ENCODE measurements at places on chromosomes 16 and 17.

GRCh38 chr16:57147381-57148221 lies 38.2 kb downstream of the PSME3IP1 start:
- no peaks in the 10 kb centered on the region for H3K36me3 ChIP-seq
- no peak for DNase-seq
- no peak overlapping the region for H3K4me3 ChIP-seq
- H3K27me3 ChIP-seq = no peaks in the 10 kb centered on the region
- peaks cover 56% of the 10 kb centered on the region for H3K4me1 ChIP-seq

DNA sequence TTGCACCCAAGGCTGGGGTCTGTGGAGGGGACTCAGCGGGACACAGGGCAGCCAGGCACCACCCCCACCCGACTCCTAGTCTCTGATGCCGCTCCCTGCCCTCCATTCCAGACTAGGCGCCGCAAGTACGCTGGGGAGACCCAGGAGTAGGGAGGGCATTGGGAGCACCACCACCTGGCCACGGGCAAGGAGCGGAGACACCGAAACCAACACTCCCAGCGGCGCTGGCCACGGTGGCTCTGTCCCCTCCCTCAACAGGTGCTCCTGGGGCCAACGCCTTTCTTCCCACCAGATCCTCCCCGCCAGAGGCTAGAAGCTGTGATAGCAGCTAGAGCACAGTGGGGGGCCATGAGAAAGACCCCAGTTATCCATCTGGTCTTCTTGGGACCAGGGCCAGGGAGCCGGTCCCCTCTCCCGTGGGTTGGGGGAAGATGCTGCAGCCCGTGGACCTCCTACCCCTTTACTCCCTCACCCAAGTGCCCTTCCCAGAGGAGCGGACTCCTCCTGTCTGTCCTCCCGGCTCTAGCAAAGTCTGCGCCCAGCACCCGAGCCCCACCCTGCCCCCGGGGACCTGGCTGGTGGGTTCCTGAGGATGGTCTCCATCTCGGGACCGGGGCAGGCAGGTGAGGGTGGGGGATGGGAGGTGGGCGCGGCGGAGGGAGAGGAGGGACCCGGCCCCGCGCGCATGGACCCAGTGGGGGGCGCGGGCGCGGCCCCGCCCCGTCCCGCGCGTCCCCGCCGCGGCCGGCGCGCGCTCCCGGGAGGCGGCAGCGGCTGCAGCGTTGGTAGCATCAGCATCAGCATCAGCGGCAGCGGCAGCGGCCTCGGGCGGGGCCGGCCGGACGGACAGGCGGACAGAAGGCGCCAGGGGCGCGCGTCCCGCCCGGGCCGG lies at the start of gene SYNGR3:
TSS of gene SYNGR3 (plus strand) at position 762 of the 892 bp plus-strand sequence. CDS start 133 bp downstream, outside the sequence.
- H3K36me3 ChIP-seq = no peaks in the 10 kb centered on the region
- peaks cover 13% of the 10 kb centered on the region for H3K27me3 ChIP-seq
- peaks cover 36% of the 10 kb centered on the region for H3K4me1 ChIP-seq
- peak within 1 kb of the TSS; percentile 91 for H3K27ac ChIP-seq
- H3K4me3 ChIP-seq = peak within 1 kb of the TSS; percentile 76
- no peak for DNase-seq

- no peaks in the 10 kb centered on the region for H3K4me1 ChIP-seq
- H3K27me3 ChIP-seq = no peaks in the 10 kb centered on the region
- no peak for DNase-seq
- H3K4me3 ChIP-seq = no peak overlapping the region
Measured at GRCh38 chr16:9756434-9756833, 425.8 kb downstream of the GRIN2A start.

- H3K36me3 ChIP-seq = no peaks in the 10 kb centered on the region
- DNase-seq = no peak
- H3K4me3 ChIP-seq = no peak overlapping the region
- H3K4me1 ChIP-seq = peaks cover 22% of the 10 kb centered on the region
- no peaks in the 10 kb centered on the region for H3K27me3 ChIP-seq
- peak overlapping the region; percentile 60 for H3K27ac ChIP-seq
Measured at GRCh38 chr16:22383827-22384226, 9.4 kb upstream of the CDR2 start.

- no peak for DNase-seq
- no peaks in the 10 kb centered on the region for H3K4me1 ChIP-seq
- peaks cover 23% of the 10 kb centered on the region for H3K27me3 ChIP-seq
- no peaks in the 10 kb centered on the region for H3K36me3 ChIP-seq
Measured at GRCh38 chr16:73043828-73044467, 4.0 kb downstream of the ZFHX3 start.

DNA sequence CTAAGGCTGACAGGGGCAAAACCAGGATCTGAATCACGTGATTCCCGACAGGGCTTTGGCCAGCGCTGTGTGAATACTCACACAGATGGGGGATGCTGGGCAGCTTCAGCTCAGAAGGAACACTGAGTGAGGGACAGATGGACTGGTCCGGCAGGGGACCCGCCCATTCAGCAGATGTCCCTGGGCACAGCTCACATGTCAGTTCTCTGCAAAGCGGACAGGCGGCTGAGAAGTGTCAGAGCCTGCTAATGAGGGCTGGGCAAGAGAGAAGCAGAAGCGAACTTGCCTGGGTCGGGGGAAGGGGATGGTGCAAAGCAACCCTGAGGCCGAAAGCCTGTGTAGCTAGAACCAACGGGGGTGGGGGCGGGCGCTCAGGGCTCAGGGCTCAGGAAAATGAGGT lies 11.9 kb upstream of the GLIS2 start:
- H3K27me3 ChIP-seq = no peaks in the 10 kb centered on the region
- peak overlapping the region; percentile 12 for H3K4me3 ChIP-seq
- H3K27ac ChIP-seq = peak overlapping the region; percentile 60
- peaks cover 30% of the 10 kb centered on the region for H3K4me1 ChIP-seq

DNA sequence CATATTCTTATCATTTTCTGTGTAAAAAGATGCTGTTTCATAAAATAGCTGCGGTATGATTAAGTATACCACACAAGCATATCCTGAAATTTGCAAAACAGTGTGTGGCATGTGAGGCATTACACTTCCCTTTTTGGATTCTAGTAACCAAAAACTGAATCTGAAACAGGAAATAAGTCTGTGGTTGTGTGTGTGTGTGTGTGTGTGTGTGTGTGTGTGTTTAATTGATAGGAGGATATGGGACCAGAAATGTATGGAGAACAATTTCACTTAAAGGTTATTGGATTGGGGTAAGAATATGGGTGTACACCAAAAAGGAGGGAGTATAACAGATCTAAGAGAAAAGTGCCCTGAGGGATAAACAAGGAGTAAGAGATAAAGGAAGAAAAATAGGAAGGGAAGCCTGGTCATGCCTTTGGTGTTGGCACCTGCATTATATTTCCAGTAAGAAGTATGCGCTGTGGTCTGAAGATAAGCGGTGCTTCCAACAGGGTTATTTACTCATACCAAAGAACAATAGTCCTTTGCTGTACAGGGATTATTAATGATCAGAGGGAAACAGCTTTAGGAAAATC lies 4.0 kb downstream of the LYRM1 start:
- H3K36me3 ChIP-seq = no peaks in the 10 kb centered on the region
- DNase-seq = no peak
- no peaks in the 10 kb centered on the region for H3K27me3 ChIP-seq
- peak overlapping the region; percentile 53 for H3K4me3 ChIP-seq
- peaks cover 41% of the 10 kb centered on the region for H3K4me1 ChIP-seq

DNA sequence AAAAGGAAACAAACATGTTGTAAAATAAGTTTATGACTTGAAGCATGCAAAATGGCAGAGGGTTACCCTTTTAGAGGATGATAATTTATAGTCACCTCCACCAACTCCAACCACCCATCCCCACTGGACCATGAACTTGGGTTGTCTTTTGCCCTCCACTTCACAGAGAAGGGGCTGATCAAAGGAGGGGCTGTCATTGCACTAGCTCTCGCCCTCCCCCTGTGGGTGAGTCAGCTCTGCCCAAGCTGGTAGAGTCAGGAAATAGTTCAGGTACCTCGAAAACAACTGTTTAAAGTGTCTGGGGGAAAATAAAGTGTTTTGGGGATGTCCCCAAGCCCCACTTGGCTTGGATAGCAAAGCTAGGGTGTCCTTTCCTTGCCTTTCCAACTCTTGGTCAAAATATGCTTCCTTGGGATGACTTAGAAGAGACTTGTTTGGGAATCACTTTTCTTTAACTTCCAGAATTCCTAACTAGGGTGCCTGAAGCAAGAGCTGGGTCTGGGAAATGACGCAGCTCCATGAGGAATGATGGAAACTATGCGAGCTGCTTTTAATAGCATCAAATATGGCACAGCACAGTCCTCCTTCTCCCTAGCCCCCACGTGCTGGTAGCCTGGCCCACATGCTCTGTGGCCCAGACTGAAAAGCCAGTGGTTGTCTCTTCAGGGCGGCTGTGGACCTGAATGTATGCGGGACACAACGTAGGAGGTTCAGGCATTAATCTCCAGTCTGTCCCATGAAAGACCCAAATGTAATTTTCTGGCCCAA lies 40.7 kb downstream of the TBX4 start:
- no peaks in the 10 kb centered on the region for H3K4me1 ChIP-seq
- H3K27me3 ChIP-seq = peaks cover 12% of the 10 kb centered on the region
- H3K27ac ChIP-seq = no peak overlapping the region
- no peak overlapping the region for H3K4me3 ChIP-seq
- no peak for DNase-seq

DNA sequence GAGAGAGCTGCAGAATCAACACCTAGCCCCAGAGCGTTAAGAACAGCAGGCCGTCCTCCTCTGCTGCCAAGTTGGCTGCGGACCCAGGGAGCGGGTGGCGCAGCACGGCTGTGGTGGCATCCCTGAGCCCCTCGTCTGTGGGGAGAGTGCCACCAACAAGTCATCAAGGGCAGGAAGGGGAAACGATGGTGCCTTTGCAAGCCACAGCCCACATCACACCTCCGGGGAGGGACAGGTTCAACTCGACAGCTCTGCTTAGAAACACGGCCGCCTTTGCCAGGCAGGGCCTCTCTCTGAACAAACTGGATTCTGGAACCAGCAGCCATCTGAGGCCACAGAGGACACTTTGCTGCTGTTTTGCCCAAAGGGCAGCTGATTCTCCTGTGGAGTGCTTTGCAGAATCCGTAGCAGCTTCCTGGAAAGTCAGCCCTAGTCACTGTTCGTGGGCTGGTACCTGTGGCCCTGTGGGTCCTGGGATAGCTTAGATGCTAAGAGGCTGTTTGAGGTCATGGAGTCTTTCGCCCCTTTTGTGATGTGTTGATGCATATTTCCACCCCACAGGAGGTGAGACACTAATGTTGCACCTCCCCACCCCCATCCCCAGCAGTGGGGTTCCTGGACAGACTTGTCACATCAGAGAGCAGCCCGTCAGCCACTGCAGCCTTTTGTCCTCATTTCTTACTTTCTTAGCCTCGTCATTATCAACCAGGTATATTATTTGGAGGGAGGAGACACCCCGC lies 270.6 kb downstream of the CPPED1 start:
- H3K36me3 ChIP-seq = peaks cover 6% of the 10 kb centered on the region
- peaks cover 21% of the 10 kb centered on the region for H3K4me1 ChIP-seq

- DNase-seq = no peak
- H3K4me1 ChIP-seq = peaks cover 30% of the 10 kb centered on the region
- H3K27me3 ChIP-seq = peaks cover 19% of the 10 kb centered on the region
- H3K36me3 ChIP-seq = no peaks in the 10 kb centered on the region
- peak overlapping the region; percentile 39 for H3K4me3 ChIP-seq
- no peak overlapping the region for H3K27ac ChIP-seq
Measured at GRCh38 chr17:38674014-38674748, 576 bp downstream of the EPOP start.

- peak overlapping the region; percentile 98 for H3K27ac ChIP-seq
- H3K4me1 ChIP-seq = peaks cover 94% of the 10 kb centered on the region
- H3K27me3 ChIP-seq = no peaks in the 10 kb centered on the region
Measured at GRCh38 chr17:77465358-77466041, 324.7 kb downstream of the SEC14L1 start.

DNA sequence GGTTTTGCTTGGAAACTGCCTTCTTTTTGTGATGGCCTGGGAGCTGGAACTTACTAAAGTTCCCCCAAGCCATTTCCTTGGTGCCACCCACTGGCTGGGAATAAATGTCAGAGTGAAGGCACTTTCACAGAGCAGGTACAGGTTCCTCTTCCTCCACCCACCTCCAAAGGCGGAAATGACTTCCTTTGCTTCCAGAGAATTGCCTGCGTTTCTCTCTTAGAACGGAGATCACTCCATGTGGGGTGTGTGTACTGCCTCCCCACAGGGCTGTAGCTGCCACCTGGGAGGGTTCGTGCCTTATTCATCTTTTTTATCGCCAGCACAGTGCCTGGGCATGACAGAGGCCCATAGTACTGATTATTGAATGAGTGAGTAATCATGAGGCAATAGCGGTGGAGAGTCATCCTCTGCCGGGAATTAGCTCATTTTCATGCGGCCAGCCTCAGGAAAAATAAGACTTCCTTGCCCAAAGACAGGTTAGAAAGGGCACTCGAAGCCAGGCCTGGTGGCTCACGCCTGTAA lies 32.2 kb upstream of the HAS3 start:
- no peak for DNase-seq
- H3K4me1 ChIP-seq = no peaks in the 10 kb centered on the region
- peaks cover 11% of the 10 kb centered on the region for H3K36me3 ChIP-seq
- no peak overlapping the region for H3K27ac ChIP-seq
- H3K27me3 ChIP-seq = no peaks in the 10 kb centered on the region

Measured in naive thymus-derived CD8-positive, alpha-beta T cell (primary cell).